ENCODE measurements at places on chromosomes 7 and 10. TPM values are rescaled to one million over a fixed set of nuclear protein-coding genes. Genes with fewer than 3 reads are reported as not detected.

DNA sequence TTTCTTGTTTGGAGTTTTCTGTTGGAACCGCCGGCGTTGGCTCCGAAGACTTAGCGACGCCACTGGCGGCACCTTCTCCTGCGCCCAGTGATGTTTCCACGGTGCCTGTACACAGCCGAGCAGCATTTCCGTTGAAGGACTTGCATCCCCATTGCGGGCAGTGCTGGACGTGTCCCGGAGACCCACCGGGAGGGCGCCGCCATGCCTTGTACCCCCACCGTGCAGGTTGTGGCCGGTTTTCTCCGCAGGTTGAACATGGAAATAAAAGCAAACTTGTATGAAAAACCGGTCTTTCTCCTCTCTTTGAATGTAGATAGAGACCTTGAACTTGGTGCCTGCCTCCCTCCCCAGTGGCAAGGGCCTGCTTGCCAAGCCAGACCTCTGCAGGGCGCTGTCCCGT, 22.9 kb upstream of the CHST12 start:
- DNase-seq: no peak

GRCh38 chr7:105322655-105323277, 66.0 kb downstream of the SRPK2 start:
- no peak for DNase-seq

The NXPH1 gene
- total RNA-seq: 0.95 TPM

DNA sequence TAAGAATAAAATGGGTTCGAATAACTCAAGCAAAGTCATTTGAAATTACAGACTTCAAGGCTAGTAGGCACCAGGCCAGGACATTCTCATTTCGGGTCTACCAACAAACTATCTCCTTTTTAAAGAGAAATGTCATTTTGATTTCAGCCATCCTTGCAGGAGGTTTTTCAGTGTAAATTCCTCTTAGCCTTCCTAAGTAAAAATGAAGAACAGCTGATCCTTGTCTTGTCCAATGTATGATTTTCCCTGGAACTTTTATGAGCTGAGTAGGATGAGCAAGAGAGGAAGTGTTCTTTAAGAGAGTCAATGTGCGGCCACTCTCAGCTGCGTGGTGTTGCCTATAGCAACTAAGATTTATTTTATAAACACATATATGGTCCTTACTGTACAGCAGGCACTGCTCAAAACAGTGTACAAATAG, 110.1 kb downstream of the PLCE1 start:
- no peak for DNase-seq

GRCh38 chr10:112713411-112713810, 236.6 kb upstream of the TCF7L2 start:
- no peak for DNase-seq

DNA sequence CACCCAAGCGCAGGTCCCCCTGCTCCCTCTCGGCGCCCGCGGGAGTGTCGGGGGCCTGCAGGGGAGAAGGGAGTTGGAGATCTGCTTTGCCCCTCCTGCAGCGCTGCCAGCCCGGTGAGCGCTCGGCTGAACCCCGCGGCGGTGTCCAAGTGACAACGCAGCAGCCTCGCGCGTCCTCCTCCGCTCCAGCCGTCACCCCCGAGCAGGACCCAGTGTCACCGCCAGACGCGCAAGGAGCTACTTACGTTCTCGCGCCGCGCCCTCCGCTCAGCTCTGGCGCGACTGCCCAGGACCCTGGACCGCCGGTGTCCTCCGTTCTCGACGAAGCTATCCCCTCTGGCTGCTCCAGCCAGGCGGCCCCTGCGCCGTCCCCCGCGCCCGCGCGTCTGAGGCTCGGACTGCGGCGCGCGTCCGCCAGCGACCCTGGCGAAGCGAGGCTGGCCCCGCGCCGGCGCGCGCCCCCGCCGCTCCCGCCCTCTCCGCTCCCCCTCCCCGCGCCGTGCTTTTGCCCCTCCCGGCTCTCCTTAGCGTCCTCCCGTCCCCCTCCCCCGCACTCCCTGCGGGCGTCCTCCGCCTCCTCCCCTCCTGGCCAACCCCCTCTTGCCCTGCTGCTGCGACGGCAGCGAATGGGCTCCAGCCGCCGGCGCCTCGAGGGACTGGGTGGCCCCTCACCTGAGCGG, at the start of gene NRCAM:
Gene NRCAM (minus strand): TSS at position 439 of the 680 bp plus-strand sequence. CDS start 216,372 bp downstream, outside the sequence.
- DNase-seq: peak; percentile 40

GRCh38 chr10:76285012-76285411, 853.6 kb downstream of the LRMDA start:
- DNase-seq: no peak

- DNase-seq: no peak
Observed at GRCh38 chr10:31701546-31701945, 227.1 kb downstream of the ARHGAP12 start.

- DNase-seq: no peak
Observed at GRCh38 chr7:36633377-36633776, 90.9 kb downstream of the AOAH start.

The GRIFIN gene
- total RNA-seq: not detected

The ADCY1 gene
- total RNA-seq: 1.5 TPM

- DNase-seq: no peak
Observed at GRCh38 chr7:141225916-141226618, 152.2 kb downstream of the TMEM178B start.

The IDI1 gene
- total RNA-seq: 111 TPM

GRCh38 chr7:77569514-77570232, 32.6 kb downstream of the PTPN12 start:
- no peak for DNase-seq

The STEAP1 gene
- total RNA-seq: 13.1 TPM

The C10orf95 gene
- 0.46 TPM for total RNA-seq

DNA sequence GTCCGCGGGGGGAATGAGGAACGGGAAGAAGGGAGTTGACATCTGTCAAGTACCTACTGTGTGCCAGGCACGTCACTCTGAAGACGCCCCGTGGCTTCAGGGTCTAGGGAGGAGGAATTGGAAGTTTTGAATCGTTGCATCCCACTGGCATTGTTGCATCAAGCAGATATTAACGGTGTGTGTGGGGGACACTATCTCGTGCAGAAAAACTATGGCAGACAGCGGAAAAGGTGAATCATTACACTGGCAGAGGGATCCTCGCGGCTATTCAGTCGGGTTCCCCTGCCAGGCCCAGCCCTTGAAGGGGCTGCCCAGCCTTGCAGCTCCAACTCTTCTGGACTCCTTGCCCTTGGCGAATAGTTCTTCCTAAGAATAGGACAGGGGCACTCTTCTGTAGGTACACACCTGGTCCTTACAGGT, 1.0 kb upstream of the KIAA1549 start:
- DNase-seq: no peak

DNA sequence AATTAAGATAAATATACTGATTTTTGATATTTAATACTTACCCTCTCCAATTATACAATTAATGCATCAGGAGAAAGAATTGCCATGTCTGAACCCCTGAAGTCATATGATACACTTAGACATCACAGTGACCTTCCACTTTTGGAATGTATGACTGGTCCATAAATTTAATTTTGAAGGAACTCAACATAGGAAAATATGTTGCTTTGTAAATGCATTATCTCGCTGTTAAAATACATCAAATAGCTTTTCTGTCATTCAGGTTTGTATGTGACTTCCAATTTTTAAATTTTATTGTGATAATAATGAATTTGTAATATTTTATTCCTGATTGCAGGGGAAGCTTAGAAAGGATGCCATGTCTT, 631.9 kb upstream of the ANKRD30A start:
- no peak for DNase-seq

The GOLGA7B gene
- total RNA-seq: 3.3 TPM

- no peak for DNase-seq
Observed at GRCh38 chr7:55965805-55966421, 1.5 kb downstream of the NIPSNAP2 start.

- DNase-seq: no peak
Observed at GRCh38 chr10:31395695-31396094, 76.7 kb downstream of the ZEB1 start.

The GPR37 gene
- 3.7 TPM for total RNA-seq

DNA sequence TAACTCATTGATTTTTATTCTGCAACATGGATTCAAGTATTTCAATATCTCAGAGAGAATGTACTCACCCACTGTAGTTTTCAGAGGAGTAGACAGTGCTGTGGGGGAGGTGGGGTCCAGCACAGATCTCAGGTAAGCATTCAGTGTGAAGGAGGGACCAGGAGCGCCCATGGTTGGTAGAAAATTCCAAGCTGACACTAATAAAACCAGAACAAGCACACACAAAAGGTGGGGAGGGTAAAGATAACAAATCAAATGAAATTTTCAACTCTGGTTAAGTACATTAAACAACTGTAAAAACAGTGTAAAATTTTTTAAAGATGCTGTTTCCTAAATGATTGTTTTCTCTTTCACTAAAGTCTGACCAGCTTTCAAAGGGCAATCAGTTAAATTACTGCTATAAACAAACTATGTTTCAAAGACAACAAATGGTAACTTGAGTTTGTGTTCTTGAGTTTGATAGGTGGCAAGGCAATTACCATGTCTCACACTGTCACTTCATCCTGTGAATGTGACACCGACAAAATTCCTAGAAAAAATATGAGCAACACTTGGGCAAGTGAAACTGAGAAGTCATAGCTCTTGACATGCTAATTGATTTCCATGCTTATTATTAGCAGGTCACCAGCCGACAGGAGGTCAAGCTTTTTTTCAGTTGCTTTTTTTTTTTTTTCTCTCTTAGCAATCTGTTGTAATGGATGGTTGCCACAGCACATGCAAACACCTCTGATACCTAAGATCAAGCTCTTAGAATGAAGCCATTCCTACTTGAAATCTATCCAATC, 205.8 kb upstream of the SLC26A5 start:
- no peak for DNase-seq

The SDK1 gene
- total RNA-seq: 6.6 TPM

The VWA2 gene
- total RNA-seq: 0.75 TPM

- DNase-seq: no peak
Observed at GRCh38 chr7:88206254-88206653, 13.6 kb downstream of the SRI start.

DNA sequence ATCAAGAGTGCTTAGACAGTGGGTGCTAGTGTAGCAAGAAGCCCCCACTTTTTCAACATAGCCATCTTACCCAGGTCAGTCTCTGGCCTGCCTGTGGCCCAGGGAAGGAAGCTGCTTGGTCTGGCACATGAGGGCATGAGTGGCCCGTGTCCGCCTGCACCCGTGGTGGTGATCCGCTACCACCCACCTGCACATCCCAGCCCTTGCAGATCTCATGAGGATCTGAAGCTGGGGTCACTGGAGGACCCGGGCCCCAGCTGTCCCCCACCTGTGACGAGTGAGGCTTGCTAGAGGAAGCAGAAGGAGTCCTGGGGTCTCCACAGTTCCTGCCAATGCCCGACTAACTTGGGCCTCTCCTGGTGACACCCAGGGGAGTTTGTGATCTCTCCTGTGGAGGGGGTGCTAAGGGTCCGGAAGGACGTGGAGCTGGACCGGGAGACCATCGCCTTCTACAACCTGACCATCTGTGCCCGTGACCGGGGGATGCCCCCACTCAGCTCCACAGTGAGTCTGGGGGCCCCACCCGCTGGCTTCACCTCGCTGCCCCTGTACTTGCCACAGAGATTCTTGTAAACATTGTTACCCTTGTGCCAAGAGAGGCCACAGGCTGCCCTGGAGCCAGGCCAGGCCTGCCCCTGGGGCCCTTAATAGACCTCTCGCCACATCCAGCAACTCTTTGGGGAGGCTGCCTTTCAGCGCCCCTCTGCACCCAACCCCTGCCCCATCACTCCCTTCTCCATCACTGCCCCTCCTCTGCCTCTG, 10.8 kb upstream of the VSIR start:
- DNase-seq: no peak

DNA sequence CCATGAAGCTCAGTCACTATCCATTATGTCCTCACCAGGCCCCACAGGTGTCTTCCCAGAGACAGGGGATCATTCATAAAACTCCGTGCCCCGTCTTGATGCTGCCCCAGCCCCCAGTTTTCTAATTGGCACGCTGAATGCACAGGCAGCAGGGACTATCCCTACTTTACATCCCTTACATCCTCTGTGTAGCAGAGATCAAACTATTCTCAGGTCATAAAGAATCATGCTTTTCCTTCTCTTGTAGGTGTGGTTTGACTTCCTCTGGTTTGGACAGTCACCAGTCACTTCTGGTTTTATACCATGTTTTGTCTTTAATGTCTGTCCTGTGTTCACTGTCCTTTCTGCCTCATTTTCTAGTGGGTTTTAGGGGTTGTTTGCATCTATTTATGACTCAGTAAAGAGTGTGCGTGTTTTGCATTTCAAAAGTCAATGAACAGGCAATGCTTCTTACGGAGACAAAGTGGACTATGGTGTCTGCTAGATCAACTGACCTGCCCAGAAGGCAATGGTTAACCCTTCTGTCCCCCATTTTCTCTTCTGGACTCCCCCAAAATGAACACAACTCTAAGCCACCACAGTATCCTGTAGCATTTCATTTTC, 140.4 kb upstream of the NPVF start:
- DNase-seq: no peak

The TRIM74 gene
- 2.7 TPM for total RNA-seq

- DNase-seq: no peak
Observed at GRCh38 chr10:77522268-77522809, 115.3 kb downstream of the KCNMA1 start.

The ACSM6 gene
- not detected for total RNA-seq

DNA sequence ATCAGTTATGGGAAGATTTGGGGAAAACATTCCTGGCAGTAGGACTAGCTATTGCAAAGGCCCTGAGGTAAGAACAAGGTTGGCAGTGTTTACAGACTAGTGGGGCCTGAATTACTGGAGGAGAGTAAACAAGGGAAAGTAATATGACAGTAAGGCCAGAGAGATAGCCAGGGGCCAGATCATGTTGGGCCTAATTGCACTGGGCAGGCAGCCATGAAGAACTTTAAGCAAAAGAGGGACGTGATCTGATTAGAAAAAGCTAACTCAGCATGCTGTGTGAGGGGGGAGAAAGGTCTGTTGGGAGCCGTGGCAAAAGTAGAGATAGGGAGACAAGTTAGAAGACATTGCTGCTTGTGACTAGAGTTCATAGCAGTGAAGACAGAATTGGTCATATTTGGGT, 9.2 kb downstream of the NUP42 start:
- DNase-seq: no peak

The SLF2 gene
- total RNA-seq: 26.1 TPM

The ITGB8 gene
- total RNA-seq: 66.5 TPM

- no peak for DNase-seq
Observed at GRCh38 chr7:74138334-74138867, 35.8 kb upstream of the EIF4H start.

The CPEB3 gene
- 9.7 TPM for total RNA-seq

DNA sequence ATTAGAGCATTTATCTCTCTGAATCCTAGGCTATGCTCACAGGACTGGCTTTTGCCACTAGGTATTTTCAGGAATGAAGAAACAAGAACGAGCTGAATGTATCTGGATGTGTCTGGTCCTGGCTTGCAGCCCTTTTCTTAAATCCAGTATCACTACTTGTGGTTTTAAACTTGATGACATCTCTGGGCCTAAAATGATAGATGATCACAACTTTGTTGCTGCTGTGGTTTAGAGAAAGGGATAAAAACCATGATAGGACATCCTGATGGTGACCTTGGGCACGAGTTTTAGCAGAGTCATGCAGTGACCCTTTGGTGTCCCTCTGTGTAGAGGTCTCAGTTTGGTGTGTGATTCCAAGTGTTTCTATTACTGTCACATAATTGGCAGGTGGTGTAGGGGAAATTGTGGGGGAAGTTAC, 31.7 kb upstream of the SEMA3C start:
- DNase-seq: no peak

GRCh38 chr7:55052081-55052480, 33.3 kb downstream of the EGFR start:
- no peak for DNase-seq

- DNase-seq: no peak
Observed at GRCh38 chr10:15879058-15879457, 18.8 kb upstream of the MINDY3 start.

The ANKRD30A gene
- total RNA-seq: not detected
